ENCODE measurements at places on chromosomes 12 and 14.
A peak's percentile ranks its signal among the peaks of the same experiment; 100 is the strongest.

GRCh38 chr12:108371801-108372344, 32.8 kb upstream of the CMKLR1 start:
- DNase-seq, result peak; percentile 73

GRCh38 chr14:87080146-87080545, 912.8 kb downstream of the GALC start:
- no peak for DNase-seq

- peak; percentile 67 for DNase-seq
Measured at GRCh38 chr14:55019968-55020554, 6.8 kb downstream of the WDHD1 start.

DNA sequence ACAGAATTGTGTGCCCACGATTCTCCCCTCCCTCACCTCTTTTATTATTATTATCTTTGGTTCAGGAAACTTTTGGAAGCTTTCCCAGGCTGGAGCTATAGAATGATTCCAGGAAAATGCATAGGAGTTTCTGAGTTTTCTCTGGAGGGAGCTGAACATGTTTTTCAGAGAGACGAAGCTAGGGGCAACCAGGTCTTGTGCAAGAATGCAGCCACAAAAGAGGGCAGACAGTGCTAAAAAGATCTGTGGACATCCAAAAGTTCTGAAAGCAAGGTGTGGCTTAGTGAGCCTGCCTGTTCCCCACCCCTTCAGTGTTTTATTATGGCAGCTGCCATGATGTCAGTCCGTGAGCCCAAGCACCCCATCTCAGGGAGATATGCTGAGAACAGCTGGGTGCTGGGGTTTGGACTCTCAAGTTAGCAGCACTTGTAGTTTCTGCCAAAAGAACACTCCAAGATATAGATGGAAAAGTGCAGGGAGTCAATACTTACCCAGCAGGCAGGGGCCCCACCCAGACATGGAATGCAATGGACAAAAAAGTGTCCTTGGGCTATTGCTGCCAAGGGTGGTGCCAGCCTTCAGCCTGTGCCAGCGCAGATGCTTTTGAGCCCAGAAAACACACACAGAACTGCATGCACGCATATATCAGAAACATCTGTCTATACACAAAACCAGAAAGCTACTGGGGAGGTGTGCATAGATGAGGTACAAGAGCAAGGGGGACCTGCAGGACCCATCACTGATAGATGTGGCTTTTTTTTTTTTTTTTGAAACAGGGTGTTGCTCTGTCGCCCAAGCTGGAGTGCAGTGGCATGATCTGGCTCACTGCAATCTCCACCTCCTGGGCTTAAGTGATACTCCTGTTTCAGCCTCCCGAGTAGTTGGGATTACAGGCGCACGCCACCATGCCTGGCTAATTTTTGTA, 17.0 kb upstream of the IRF2BPL start:
- no peak for DNase-seq

DNA sequence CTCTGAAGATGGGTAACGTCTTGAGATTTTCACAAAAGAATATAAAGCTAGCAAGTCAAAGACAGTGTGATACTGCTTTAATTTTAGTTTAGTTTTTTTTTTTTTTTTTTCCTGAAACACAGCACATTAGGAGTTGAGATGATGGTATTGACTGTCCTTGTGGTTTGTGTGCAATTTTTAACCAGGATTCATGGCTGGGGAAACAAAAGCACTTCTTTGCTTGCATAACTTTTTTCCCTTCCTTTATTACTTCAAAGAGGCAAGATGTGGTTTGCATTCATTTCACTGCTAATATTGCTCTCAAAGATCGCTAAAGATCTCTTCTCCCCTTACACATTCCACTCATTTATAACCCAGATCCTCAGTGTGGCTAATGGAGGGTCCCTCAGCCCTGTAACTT, 157.1 kb upstream of the PZP start:
- peak; percentile 22 for DNase-seq
